ENCODE measurements at places on chromosomes 3 and 15.
A peak's percentile ranks its signal among the peaks of the same experiment; 100 is the strongest.

DNA sequence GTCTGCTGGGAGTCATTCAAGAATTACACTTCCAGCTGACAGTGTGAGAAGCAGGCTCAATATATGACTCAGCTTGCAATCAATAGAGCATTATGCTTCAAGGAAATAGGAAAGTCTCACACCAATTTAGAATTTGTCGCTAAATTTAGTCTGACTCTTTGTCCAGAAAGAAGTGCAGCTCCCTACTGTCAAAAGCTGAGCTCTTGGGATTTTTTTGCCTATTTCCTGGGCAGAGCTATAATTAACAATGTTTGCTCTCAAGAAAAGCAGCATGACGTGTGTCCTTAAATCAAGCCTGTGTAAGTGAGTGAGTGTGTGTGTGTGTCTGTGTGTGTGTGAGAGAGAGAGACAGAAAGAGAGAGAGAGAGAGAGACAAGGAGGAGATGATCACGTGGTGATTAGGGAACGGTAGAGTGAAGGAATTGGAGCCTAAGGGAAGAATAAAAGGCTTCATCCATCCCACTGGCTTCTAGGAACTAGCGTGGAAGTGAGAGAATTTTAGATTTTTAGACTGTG, 16.4 kb upstream of the SLC35G2 start:
- no peak for DNase-seq

- DNase-seq, result no peak
Measured at GRCh38 chr15:72778796-72779195, 4.8 kb downstream of the ADPGK start.

GRCh38 chr15:38853608-38854007, 289.0 kb upstream of the RASGRP1 start:
- DNase-seq, result no peak

DNA sequence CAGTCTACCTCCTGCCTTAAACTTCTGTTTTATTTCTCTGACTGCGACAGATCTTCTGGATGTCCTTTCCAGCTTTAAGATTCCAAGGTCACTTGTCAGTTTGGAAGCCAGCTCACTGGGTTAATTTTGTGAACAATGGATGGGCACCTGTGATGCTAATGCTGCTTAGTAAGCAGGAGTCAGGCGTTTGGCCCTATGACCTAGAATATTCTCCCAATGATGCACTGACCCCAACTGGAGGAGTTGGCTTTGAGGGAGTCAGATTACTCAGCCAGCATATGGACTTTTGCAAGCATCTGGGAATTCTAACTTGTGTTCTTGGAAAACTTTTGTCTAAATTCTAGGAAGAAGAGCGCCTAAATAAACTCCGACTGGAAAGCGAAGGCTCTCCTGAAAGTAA, 28.1 kb downstream of the HACD3 start:
- DNase-seq, result no peak

- no peak for DNase-seq
Measured at GRCh38 chr3:41569632-41570305, 370.5 kb downstream of the CTNNB1 start.

DNA sequence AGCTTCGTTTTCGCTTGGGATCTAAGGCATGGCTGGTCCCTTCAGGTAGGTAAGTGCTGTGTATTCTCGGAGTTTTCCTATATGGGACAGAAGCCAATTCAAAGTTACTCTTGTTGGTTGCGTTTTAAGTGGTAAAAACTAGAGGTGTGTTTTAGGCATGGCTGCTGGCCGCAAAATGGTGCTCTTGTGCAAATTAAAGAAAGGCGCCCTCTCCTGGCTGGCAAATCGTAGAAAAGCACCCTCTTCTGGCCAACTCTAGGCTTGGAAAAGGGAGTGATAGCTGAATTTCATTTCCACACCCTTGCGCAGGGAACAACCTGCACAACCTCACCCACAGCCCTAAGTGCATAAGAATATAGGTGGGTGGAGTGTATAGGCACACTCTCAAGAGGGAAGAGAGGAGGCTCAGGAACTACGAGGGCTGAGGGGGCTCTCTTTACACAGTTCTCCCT, 23.5 kb downstream of the DRD3 start:
- DNase-seq, result no peak

- no peak for DNase-seq
Measured at GRCh38 chr3:3170998-3171397, 8.5 kb downstream of the CRBN start.

- no peak for DNase-seq
Measured at GRCh38 chr3:179330438-179330837, 7.6 kb downstream of the ZNF639 start.

DNA sequence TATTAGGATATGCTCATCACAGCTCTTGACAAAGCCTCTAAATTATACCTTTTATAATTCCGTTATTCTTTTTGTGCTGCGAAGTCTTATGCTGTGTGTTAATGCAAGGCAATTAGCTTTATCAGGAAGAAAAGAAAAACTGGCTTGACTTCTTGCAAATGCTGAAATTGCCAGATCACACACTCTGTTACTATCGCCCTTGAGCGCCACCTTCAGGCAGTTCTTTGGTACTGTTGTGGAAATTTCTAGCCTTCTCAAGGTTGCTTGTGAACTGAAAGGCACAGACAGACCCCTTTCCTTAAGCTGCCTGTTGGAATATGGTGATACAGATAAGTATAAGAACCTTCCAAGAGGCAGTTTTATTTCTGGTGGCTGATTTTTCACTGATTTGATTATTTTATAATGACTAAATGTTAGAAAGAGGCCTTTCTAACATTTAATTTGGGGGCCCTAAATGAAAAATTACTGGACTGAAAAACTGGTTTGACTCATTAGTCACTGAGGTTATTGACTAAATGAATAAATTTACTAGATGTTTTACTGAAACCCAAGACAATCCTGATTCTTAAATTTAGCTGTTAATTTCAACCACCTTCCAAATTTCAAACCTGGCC, 126.2 kb upstream of the RASGRP1 start:
- DNase-seq, result peak; percentile 64

GRCh38 chr15:69337138-69337537, 38.4 kb downstream of the PAQR5 start:
- DNase-seq, result no peak

DNA sequence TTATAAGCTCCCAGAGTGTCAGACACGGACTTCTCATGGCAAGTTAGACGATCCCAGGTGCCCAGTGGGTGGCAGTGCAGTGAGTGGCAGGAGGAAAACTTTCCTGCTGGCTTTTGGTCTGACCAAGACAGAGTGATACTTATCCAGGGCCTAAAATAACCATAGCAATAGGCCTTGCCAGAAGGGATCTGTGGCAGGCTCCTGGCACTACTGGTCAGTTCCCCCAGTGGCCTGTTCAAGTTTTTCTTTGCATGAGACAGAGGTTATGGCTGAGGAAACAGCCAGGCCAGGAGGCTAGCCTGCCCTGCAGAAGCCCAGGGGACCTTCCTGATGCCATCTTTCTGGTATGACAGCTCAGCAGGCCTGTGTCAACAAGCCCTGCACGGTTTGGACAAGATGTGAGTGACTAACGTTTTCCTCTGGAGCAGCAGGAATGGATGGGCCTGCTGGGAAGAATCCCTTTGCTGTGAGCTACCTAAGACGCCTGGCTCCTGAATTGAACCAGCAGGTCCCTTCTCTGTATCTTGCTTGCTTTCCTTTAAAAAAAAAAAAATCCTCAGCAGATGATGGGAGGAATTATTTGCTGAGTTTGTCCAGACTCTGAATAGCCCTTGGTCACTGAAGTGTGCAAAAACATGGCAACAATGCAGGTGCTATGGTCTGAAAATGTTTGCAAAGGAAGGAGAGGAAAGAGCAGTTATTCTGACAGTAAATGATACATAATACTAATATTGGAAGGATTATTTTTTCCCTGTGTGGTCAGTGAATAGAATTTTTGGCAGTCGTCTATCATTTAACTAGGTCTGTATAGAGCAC, 18.0 kb downstream of the SCG5 start:
- DNase-seq, result no peak

GRCh38 chr3:141644931-141645330, 93.2 kb upstream of the RNF7 start:
- DNase-seq, result peak; percentile 37

GRCh38 chr15:39406485-39406884, 174.4 kb upstream of the THBS1 start:
- DNase-seq, result no peak

DNA sequence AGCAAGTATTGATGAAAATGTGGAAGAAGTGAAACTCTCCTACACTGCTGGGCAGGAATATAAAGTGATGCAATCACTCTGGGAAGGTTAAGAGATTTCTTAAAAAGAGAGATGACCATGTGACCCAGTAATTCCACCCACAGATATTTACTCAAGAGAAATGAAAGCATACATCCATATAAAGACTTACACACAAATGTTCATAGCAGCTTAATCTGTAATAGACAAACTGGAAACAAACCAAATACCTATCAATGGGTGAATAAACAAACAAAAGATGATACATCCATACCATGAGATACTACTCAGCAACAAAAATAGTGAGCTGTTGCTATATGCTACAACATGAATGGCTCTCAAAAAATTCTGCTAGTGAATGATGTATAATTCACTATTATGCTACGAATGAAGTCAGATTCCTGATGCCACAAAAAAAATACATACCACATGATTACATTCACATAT, 463.3 kb downstream of the MAGI1 start:
- no peak for DNase-seq

DNA sequence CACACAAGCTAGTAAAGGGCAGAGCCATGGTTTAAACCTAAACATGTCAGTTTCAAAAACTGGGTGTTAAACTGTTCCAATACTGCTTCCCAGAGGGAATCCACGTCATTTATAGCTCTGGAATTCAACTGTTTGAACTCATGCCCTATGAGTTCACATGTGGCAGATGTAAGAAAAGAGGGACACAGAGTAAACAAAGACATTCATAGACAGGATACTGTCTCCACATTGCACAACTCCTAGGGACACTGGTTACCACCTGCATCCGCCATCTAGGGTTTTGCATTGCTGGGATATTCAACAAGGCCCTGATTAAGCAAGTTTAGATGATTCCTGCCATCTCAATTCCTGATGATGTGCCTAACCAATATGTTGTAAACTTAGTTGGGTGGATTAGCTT, 134.1 kb upstream of the COL8A1 start:
- DNase-seq, result no peak

GRCh38 chr3:188000361-188000861, 153.5 kb upstream of the LPP start:
- no peak for DNase-seq

GRCh38 chr3:197463279-197463678, 92.5 kb downstream of the BDH1 start:
- DNase-seq, result no peak

DNA sequence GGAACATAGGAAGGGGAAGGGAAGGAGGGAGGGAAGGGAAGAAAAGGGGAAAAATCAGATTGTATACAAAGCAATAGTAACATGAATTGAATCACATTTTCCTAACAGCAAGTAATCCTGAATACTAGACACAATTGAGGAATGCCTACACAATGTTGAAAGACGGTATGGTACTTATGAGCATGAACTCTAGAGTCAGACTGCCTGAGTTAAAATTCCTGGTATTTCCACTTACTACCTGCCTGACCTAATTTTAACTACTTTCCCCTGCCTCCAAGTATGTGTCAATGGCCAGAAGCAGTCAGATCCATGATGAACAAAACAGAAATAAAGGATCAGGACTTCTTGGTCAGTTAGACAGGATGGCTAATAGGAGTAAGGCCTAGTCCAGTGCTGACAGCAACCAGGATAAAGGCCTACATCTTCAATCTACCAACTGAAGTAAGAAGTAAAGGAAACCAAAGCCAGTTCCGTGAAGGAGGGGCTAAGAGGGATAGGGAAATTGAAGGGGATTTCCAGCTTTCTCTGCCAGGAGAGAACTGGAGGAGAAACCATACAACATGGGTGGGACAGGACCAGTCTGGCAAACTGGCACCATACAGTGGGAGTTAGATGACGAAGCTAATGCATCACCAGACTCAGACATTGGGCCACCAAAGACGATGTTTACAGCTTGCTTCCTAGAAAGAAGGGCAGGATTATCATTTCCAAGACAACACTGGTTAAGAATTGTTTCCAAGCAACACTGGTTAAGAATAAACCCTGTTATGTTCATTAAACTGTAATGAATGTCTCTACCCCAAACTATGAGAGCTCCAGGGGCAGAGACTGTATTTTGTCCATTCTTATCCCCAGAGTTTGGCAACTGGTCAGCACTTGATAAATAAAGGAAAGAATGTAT, 151.6 kb upstream of the UBE2E2 start:
- no peak for DNase-seq

- DNase-seq, result no peak
Measured at GRCh38 chr3:103380391-103380790, 945.6 kb downstream of the ZPLD1 start.

- no peak for DNase-seq
Measured at GRCh38 chr15:25188051-25188450, 233.3 kb downstream of the SNRPN start.

- DNase-seq, result no peak
Measured at GRCh38 chr15:38671006-38671387, 106.4 kb upstream of the RASGRP1 start.

DNA sequence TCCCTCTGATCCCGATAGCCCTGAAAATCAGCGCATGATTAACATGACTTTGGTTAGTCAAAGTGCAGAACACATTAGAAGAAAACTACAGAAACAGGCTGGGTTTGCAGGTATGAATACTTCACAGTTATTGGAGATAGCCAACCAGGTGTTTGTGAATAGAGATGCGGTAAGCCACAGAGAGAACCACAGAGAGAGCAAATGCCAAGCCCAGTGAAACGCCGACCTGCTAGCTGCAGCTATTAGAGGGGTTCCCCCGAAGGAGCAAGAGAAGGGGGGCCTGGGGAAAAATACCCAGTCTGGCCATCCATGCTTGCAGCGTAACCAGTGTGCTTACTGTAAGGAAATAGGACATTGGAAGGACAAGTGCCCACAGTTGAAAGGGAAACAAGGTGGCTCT, 523.9 kb upstream of the CNTN3 start:
- DNase-seq, result no peak

GRCh38 chr3:49248840-49249227, 28.2 kb downstream of the C3orf62 start:
- DNase-seq, result no peak

GRCh38 chr3:732326-732928, 360.4 kb upstream of the CNTN6 start:
- no peak for DNase-seq

- no peak for DNase-seq
Measured at GRCh38 chr3:156250550-156250949, 130.2 kb downstream of the KCNAB1 start.

- no peak for DNase-seq
Measured at GRCh38 chr15:79881668-79882067, 15.1 kb downstream of the MTHFS start.
